Ammon's horn (tissue), 1 donor: ENCODE measurements at places on chromosomes 3 and 15.
A peak's percentile ranks its signal among the peaks of the same experiment; 100 is the strongest.

DNA sequence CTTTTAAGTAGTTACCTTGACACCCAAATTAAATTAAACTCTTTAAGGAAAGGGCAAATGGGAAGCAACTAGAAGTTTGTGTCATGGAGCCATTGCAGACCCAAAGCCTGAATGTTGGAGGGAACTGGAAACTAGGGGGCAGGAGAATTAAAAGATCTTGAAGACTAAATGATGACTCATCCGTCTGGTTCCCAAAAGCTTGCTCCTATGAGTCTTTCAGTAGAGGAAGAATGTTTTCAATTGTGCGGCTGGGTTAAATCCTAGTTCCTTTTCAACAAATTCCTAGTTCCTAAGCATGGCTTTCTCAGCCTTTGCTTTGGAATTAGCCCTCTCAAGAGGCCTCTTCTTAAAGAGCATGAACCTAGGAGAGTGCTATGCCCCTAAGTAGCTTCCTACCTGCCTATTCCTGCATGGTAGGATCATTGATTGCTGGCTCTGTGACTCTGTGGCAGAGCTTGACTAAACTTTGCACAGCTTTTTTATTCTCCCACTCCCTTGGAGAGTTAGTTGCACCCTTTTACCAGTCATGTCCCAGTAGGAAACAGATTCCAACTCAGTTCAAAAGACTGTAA, 17.7 kb downstream of the CLEC3B start:
- no peak for DNase-seq

- no peak for DNase-seq
Observed at GRCh38 chr15:45747426-45747825, 112.6 kb downstream of the SQOR start.

DNA sequence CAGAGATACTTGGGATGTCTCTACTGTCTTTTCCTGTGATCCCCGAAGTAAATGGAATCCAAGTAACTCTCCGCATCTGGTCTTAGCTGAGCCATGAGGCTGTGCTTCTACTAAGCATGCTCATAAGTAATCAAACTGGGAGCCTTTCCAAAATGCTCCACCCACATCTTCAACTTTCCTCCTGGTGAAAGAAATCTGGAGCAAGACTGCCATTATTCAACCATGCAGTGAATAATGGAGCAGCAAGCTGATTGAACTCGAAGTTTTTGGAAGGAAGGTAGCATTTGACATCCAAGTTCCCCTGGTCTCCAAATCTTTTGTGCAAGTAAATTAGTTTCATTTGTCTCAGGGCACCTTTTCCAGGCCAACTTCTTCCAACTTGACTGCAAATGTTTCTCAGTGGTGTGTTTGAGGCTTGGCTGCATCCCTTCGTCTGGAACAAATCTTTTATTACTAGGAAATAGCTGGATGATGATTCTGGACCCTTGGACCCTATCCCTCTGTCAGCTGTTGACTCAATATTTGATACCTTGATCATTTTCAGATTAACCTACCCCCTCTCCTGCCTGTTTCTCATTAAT, 19.4 kb downstream of the GXYLT2 start:
- DNase-seq: peak; percentile 48

DNA sequence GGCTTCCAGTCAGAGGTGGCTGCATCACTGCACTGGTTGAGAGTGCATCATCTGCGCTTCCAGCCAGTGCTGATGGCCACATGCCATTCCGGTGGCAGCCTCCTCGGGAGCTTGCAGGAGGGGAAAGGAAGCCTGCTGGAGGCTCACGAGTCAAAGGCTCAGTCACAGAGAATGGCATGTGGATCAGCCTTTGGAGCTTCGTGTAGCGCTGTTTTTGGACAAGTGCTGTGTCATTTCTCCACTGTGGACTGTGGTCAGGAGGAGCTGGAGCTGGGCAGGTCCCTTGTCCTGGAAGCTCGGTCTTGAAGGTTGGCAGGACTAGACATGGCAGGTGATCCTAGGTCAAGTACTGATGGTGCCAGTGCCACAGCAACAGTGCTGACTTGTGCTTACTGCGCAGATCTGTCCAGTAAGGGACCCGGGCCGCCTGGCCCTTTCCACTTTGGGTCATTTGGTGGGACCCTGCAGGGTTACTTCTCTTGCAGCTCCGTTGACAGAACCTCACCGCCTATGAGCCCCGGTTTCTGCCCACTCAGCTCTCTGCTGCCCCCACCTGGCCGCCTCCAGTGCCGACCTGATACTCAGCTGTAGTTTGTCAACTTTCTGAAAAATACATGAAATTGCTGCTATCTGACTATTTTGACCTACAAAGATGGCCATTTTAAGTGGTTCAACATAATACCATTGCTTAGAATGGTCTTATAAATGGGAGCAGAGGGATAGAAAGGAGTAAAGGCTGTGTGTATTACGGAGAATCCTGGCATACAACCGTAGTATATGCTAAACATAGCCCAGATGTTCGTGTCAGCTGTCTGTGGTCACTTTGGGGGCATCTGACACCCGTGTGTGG, 27.6 kb upstream of the TRPM1 start:
- DNase-seq: peak; percentile 77

GRCh38 chr3:183299976-183300375, 46.9 kb downstream of the B3GNT5 start:
- DNase-seq: no peak

GRCh38 chr3:71657831-71658530, 67.2 kb downstream of the EIF4E3 start:
- peak; percentile 46 for DNase-seq

- DNase-seq: no peak
Observed at GRCh38 chr3:40828741-40829415, 304.1 kb downstream of the ZNF621 start.

GRCh38 chr3:15756505-15756904, 41.3 kb downstream of the ANKRD28 start:
- DNase-seq: no peak

DNA sequence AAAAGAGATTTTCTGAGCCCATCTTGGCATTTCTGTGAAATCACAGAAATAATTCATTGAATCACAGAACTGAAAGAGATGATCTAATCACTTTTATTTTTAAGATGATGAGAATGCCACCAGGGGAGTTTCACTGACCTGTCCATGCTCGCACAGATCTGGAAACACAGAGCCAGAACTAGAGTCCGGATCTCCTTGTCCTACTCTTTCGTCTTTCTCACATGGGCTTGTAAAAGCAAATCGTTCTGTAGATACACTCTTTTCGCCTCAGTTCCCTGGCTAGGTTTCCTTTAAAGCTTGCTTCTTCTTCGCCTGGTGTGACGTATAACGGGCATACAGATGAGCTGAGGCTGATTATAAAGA, 122.5 kb upstream of the SPRED1 start:
- peak; percentile 28 for DNase-seq

DNA sequence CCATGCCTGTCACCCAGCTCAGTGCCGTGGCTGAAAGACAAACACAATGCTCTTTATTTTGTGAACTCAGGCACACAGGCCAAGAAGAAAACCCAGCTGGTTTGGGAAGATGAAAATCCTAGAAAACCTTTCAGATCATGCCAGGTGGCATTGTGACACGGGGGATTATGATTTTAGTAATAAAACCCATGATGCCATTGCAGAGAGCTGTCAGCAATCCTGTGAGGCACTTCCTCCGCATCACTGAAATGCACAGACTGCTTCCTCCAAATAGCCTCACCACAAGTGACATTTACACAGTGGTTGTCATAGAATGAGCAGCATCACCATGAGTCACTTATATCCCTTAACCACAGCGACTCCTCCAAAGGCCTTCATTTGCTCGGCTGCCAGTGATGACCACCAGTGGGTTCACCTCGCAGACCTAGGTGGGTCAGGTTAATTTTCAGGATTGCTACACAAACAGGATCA, 22.7 kb downstream of the ABHD6 start:
- DNase-seq: peak; percentile 75

DNA sequence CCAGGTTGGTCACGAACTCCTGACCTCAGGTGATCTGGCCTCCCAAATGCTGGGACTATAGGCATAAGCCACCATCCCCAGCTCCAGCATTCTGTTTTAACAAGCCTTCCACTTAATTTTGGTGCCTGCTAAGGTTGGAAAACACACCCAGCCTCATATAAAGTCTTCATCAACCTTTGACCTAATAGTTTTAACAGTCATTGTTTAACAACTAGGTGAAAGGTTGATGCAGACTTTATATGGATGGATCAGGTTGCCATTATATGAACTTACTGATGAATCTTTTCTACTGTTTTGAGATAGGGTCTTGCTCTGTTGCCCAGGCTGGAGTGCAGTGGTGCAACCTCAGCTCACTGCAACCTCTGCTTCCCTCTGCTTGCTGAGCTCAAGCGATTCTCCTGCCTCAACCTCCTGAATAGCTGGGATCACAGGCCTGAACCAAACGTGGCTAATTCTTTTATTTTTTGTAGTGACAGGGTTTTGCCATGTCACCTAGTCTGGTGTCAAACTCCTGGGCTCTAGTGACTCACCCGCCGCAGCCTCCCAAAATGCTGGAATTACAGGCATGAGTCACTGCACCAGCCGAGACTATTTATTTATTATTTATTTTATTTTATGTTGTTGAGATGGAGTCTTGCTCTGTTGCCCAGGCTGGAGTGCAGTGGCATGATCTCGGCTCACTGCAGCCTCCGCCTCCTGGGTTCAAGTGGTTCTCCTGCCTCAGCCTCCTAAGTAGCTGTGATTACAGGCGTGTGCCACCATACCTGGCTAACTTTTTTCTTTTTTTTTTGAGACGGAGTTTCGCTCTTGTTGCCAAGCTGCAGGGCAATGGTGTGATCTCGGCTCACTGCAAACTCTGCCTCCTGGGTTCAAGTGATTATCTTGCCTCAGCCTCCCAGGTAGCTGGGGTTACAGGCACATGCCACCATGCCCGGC, 3.1 kb upstream of the RPAP1 start:
- no peak for DNase-seq

- no peak for DNase-seq
Observed at GRCh38 chr15:59194639-59195325, 11.9 kb upstream of the LDHAL6B start.

DNA sequence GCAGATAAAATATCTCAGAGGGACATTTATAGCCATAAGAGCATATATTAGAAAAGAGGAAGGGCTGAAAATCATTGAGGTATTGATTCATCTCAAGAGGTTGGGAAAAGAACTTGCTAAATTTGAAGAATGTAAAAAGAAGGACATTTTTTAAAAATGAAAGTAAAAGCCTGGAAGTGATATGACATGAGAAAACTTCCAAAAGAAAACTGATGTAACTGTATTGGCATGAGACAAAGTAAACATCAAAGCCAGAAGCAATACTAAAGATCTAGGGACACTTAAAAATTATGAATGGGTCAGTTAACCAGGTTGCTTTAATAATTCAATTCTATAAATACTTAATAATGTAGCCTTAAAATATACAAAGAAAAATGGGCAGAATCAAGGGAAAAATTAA, 31.9 kb downstream of the CEP63 start:
- no peak for DNase-seq

DNA sequence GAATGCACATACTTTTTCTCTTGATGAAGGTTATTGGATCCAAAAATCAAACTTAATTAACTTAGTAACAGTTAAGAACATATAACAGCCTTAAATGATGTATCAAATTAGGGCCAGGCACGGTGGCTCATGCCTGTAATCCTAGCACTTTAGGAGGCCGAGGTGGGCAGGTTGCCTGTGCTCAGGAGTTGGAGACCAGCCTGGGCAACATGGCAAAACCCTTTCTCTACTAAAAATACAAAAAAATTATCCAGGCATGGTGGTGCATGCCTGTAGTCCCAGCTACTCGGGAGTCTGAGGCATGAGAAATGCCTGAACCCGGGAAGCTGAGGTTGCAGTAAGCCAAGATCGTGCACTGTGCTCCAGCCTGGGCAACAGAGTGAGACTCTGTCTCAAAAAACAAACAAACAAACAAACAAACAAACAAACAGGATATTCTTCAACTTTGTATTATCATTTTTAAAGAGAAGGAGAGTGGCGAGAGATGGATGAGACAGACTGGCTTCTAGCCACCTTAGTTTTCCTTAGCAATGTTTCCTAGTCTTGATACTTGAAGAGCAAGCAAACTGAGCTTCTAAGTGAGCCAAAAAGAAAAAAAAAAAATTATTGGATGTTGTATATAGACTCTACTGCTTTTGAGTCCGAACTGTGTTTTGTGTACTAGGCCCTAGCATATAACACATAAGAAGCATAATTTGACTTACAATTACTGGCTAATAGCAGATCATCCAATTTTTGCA, 13.8 kb downstream of the SPRED1 start:
- peak; percentile 19 for DNase-seq
